Stimulated activated CD4-positive, alpha-beta T cell treated with anti-CD3 and anti-CD28 coated beads, TNF-alpha, amount 100 ng/mL, for 1 hour (primary cell): ENCODE measurements at places on chromosomes 3 and 15.

- DNase-seq: no peak
Observed at GRCh38 chr15:90151989-90152645, 49.0 kb upstream of the SEMA4B start.

GRCh38 chr3:172630316-172630715, 80.6 kb downstream of the NCEH1 start:
- DNase-seq: no peak

GRCh38 chr3:194255252-194256039, 95.7 kb downstream of the CPN2 start:
- no peak for DNase-seq

DNA sequence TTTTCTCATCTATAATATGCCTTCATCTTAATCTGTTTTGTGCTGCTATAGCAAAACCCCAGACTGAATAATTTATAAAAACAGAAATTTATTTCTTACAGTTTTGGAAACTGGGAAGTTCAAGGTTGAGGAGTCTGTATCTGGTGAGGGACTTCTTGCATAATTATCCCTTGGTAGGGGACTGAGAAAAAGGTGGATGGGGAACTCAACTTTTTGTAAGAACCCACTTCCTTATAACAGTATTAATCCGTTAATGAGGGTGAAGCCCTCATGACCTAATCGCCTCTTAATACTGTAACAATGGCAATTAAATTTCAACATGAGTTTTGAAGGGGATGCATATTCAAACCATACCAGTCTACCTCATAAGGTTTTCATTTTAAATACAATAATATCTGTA, 17.4 kb upstream of the MYH15 start:
- DNase-seq: no peak

- DNase-seq: no peak
Observed at GRCh38 chr3:4776980-4777581, 202.2 kb upstream of the BHLHE40 start.

DNA sequence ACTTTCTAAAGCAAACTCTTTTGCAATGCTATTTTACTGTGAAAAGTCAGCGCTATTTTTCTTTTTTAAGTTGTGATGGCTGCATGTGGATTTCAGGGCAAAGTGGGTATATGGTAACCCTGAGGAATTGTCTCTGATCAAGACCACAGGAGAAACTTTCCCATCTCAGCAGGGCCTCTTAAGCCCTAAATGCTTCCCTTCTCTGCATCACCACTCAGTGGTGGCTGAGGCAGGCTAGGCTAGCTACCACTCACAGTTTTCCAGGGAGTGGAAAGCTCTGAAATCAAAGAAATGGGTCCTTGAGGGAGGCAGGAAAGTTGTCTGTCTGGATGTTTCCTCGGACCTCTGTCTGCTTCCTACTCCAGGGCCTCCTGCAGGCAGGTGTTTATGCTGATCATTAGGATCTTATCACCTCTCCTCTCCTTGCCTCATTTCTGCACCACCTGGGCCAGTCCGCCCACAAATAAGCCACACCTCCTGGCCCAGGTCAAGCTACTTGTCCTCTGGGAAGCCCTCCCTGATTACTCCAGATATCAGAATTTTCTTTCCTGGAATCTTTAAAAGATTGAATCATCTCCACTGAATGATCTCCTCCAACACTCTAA, 37.0 kb downstream of the CEMIP start:
- no peak for DNase-seq

DNA sequence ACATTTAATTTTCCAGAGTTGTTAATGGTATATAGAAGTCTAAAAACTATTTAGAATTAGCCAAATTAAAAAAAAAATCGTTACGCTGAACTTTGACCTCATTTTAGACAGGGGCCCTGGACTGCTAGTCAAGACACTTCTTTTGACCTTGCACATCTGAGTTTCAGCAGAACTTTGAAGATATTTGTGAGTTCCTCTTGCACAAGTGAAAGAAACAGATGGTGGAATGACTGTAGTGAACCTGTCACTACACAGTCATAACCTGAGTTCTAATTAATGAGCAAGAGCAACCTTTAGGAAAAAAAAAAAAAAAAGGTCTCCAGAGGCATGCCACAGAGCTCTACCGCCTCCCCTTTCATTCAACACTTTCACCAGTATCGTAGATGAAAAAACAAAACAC, 5.3 kb downstream of the MYO5C start:
- no peak for DNase-seq

- DNase-seq: no peak
Observed at GRCh38 chr3:143975554-143976152, 4.0 kb downstream of the DIPK2A start.

DNA sequence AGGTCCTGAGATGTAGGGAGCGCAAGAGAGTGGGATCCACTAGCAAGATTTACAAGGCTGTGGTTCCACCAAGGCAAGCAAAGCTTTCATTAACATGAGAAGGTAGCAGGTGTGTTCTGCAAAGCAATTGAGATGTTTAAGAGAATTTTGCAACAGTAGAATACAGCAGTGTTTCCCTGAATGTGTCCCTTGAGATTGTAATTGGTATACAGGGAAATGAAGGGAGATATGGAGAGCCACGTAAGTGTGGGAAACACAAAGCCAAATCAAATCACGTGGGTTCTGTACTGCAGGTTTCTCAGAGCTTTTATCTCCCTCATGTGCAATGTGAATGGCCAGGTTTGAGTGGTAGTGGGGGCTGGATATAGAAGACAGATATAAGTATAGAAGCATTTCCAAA, 67.3 kb downstream of the ATG7 start:
- no peak for DNase-seq
